CD4-positive, alpha-beta T cell treated with Interleukin-6 at 100 ng/mL for 8 hours (primary cell): ENCODE measurements at places on chromosomes 1 and 21.
A peak's percentile ranks its signal among the peaks of the same experiment; 100 is the strongest.

- DNase-seq: no peak
Measured at GRCh38 chr1:209619696-209620486, 32.3 kb downstream of the LAMB3 start.

DNA sequence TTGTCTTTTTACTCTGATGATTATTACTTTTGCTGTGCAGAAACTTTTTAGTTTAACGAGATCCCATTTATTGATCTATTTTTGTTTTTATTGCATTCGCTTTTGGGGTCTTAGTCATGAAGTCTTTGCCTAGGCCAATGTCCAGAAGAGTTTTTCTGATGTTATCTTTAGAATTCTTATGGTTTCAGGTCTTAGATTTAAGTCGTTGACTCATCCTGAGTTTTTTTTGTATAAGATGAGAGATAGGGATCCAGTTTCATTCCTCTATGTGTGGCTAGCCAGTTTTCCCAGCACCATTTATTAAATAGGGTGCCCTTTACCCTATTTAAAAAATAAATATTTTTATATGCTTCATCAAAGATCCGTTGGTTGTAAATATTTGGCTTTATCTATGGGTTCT is 13.2 kb downstream of the MAN1C1 start:
- no peak for DNase-seq

DNA sequence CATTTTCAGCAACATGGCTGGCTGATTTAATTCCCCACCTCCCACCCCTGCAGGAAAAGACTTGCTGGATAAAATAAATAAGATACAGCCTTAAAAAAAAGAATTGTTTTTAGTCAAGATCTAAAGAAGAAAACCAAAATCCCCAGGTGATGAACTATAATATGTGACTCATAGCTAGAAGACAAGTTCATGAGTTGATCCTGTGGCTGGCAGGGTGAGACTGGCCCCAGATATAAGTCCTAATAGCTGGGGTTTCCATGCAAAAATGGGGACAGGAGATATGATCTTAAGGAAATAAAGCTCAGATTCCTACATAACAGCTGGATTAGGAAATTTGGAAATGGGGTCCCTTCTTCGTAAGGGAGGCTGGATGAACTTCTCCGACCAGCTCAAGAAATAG is 21.9 kb upstream of the RGSL1 start:
- DNase-seq: no peak

GRCh38 chr1:157198619-157199420 is 60.6 kb upstream of the ETV3 start:
- no peak for DNase-seq

DNA sequence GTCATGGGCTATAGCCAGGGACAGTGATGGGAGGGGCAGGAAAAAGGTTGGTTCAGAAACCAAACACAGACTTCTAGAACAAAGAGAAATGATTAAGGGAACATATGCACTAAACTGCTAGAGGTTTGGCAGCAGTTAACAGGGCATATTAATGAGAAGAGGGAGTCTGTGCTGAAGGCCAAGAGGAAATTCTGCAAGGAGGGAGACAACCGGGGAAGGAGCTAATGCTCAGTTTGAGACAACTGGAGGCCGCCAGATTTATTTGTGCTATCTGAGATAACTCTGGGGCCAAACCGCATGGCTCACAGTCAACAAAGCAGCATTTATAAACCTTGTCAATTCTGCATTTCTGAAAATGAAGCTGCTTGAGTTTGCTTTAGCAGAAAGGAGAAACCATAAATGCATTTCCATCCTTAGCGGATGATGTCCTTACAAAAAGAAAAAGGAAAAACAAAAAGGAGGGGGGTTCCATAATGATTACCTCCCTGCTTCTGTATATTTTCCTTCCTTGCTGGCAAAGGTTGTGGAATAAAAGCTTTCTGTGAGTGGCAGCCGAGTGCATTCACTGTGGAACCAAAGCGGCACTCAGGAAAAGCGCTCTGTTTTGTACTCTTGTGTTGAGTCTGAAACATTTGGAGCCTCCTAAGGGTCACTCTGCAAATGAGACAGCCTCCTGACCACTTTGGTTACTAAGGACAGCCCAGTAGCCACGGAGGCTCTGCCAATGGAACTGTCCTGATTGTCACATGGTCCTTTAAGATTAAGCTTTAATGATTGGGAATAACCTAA is 70.3 kb downstream of the SIM2 start:
- no peak for DNase-seq

DNA sequence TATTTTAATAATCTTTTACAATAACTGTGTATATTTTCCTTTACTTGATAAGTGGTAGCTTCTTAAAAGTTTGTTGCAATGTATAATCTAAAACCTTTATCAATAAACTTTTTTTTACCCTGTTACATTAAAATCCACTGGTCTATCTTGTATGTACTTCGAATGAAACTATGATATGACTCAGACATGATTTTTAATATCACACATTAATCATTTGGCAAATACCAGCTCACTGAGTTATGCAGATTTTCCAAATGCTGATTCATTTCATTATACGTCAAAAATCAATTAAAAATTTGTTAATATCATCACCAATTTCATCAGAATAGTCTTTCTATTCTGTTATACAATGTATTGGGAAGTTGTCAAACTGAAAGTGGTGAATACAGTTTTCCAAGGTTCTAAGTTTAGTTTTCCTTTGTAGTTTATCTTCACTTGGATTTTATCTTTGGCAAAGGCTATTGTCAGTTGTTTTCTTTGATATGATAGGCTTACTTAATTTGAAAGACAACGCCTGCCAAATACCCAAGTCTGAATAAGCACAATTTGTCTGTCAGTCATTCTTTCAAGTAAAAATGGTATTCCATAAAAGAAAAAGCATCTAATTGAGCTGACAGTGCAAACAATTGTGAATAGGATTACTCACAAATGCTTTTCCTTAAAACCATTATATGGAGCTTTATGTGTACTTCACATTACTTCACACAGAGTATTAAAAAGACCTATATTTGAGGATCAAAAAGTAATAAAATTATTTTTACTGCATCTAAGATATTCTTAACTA is 127.0 kb downstream of the NME7 start:
- DNase-seq: no peak

GRCh38 chr1:206694171-206695124 is 9.7 kb downstream of the MAPKAPK2 start:
- no peak for DNase-seq

GRCh38 chr1:71660411-71660810 is 579.6 kb upstream of the ZRANB2 start:
- DNase-seq: no peak

- DNase-seq: no peak
Measured at GRCh38 chr1:18285538-18285924, 177.9 kb downstream of the IGSF21 start.

- no peak for DNase-seq
Measured at GRCh38 chr1:39727221-39727931, 11.3 kb upstream of the PPIE start.

GRCh38 chr1:28058168-28058567 is 30.2 kb downstream of the EYA3 start:
- no peak for DNase-seq

DNA sequence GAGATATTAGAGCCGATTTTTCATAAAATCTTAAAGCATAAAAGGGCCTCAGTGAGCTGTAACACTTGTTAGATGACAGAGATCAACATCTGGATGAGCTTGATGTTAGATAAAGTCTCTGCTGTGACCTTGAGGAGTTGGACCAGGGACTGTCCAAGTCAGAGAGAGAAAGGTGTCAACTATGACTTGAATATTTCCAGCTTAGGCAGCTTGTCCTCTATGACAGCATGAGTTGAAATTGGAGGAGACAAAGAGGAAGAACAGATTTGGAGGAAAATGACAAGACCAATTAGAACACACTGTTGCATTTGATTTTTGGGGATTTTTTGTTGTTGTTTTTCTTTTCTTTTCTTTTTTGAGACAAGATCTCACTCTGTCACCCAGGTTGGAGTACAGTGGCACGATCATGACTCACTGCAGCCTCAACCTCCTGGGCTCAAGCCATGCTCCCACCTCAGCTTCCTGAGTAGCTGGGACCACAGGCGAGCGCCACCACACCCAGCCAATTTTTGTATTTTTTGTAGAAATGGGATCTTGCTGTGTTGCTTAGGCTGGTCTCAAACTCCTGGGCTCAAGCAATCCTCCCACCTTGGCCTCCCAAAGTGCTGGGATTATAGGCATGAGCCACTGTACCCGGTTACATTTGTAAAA is 35.3 kb upstream of the CLIC4 start:
- peak; percentile 29 for DNase-seq

- no peak for DNase-seq
Measured at GRCh38 chr1:175801979-175802378, 58.6 kb upstream of the TNR start.

DNA sequence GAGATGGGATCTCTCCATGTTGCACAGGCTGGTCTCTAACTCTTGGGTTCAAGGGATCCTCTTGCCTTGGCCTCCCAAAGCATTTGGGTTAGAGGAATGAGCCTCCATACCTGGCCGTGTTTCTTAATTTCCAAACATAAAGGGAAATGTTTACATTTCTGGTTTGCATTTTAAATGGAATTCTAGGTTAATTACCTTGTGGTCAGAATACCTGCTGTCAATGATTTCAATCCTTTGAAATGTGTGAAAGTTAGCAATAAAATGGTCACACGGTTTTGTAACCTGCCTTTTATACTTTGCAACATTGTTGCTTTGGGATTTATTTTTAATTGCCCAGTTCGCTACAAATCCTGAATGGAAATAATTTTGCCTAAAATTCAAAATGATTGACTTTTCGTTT is 26.3 kb downstream of the AGMAT start:
- no peak for DNase-seq

GRCh38 chr1:1435911-1436629 is 580 bp downstream of the VWA1 start:
- DNase-seq: no peak

- DNase-seq: no peak
Measured at GRCh38 chr1:22685591-22686059, 25.0 kb upstream of the EPHB2 start.

DNA sequence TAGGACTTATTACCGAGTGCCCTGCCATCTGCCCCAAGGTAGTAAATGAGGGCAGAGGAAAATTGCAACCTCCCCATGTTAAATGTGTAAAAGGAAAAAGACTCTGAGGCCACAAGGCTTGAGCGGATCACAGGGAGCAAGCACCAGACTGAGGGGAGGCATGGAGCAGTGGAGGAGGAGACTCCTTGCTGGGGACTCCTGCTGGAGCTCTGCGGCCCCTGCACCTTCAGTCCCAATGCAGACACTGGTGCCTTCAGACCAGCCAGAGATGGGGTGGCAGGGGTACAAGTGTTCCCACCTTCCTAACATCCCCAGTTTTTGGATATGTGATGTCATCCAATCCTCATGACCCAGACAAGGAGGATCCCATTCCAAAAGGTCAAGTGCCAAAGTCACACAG is 128.4 kb upstream of the NGF start:
- no peak for DNase-seq

DNA sequence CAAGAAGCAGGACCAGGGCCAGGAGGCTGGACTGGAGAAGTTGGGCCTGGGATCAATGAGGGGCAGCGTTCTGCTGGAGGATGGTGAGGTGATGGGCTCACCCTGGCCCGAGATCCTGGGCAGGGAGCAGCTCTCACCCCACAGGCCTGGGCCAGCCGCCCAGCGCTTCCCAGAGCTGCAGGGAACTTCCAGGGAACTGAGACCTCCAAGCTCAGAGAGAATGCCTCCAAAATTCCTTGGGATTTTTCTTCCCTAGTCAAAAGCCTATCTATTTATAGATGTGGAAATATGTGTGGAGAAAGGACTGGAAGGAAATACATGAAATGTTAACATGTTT is 121.2 kb downstream of the SPSB1 start:
- DNase-seq: no peak

DNA sequence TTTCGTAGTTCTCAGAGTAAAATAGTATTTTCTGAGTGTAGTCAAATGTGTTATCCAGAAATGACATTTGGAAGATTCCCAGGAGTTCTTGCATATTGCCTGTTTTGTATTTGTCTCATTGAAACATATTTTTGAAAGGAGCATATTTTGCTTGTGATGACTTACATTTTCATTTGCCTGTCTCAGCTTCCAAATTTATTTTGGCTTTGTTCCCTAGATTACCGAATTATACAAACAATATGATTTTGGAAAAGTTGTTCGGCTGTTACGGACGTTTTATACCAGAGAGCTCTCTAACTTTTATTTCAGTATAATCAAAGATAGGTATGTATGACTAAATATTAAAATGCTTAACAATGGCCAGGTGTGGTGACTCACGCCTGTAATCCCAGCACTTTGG is 46.0 kb downstream of the IARS2 start:
- DNase-seq: no peak

DNA sequence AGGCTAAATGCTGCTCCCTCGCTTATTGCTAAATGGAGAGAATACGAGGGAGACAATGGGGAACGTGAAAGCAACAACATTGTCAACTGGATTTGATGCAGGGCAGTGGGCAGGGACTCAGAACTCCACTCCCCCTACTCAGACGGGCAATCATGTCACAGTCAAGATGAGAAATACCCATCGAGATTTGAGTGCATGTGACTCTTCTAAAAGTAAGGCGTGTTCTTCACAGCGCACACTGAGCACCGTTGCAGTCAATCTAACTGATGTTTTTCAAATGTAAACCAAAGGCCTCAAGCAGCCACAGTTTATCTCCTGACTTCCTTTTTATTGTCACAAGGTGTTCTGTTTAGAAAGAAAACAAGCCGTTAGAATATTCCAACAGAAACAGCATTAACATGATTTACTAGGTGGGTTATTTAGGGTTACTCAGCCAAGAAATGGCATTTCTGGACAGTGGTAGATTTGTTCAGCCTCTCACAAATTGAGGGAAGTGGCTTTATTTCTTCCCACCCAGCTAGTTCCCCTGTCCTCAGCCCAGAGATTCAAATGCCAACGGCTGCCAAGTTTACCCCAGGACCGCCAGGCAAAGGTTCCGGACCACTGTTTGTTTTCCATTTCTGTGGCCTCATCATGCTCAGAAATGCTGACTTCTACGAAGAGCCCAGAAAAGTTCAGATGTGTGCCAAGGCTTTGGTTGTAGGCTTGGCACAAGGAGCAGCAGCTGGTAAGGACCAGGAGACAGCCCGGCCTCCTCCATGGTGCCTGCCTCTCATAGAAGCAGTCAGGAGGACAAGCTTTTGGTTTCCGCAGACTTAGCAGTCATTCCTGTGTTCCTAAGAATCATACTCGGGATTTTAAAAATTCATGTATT is 171.4 kb downstream of the KIF26B start:
- DNase-seq: no peak

GRCh38 chr1:115323366-115324004 is 14.6 kb downstream of the NGF start:
- no peak for DNase-seq
